ENCODE measurements at places on chromosomes 16 and 17.
A peak's percentile ranks its signal among the peaks of the same experiment; 100 is the strongest.

DNA sequence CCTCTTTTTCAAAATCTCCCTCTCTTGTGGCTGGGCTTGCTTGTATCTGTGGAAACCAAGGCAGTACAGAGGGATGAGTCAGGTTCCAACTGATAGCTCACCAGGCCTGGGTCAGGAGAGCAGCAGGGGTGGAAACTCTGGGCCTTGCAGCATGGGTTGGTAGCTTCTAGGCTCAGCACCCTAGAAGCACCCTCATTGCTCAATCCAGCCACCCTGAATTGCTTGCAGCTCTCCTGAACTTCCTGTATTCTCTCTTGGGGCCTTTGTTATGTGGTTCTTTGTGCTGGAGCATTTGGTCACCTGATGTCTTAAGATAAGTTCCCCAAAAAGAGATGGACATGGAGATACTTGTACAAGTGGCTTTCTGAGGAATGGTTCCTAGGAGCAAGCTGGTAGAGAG, 169.4 kb downstream of the IRX5 start:
- no peak for DNase-seq

GRCh38 chr17:27566671-27567562, 64.1 kb upstream of the LGALS9 start:
- no peak for DNase-seq

- DNase-seq: no peak
Measured at GRCh38 chr17:67663457-67663856, 54.3 kb upstream of the NOL11 start.

DNA sequence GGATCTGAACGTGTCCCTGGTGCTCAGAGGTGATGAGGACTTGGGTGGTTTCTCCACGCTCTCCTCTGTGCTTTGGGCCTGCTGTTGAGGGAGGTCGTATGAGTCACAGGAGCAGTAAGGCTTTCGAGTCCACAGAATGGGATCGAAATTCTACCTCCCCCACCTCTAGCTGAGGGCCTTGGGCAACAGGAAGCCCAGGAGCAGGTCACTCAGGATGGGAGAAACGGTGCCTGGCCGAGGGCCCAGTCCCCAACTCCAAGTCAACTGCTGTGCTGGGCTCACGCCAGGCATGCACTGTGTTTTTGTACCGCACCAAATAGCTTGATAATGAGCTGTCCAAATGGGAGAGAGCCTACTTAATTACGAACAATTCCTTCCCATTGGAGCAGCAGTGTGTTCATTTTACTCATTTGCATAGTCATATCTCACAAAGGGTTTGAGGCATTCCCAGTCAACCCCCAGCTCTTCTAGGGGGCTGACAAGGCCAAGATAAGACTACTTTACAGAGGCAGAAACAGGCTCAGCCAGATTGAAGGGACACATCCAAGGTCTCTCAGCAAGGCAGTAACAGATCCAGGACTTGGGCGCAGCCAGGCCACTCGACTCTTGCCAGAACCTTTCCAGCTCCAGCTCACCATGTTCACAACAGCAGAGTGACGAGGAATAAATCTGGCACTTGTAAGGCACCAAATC, 53.6 kb downstream of the WNT3 start:
- DNase-seq: no peak

- DNase-seq: peak; percentile 99
Measured at GRCh38 chr17:44006598-44007345, 2.4 kb downstream of the NAGS start.

- DNase-seq: no peak
Measured at GRCh38 chr16:86041807-86042206, 142.8 kb downstream of the IRF8 start.

GRCh38 chr16:87132361-87133014, 184.7 kb downstream of the C16orf95 start:
- DNase-seq: no peak

- DNase-seq: no peak
Measured at GRCh38 chr16:82603784-82604411, 22.9 kb upstream of the CDH13 start.

- DNase-seq: no peak
Measured at GRCh38 chr16:49563666-49564065, 190.1 kb downstream of the C16orf78 start.

DNA sequence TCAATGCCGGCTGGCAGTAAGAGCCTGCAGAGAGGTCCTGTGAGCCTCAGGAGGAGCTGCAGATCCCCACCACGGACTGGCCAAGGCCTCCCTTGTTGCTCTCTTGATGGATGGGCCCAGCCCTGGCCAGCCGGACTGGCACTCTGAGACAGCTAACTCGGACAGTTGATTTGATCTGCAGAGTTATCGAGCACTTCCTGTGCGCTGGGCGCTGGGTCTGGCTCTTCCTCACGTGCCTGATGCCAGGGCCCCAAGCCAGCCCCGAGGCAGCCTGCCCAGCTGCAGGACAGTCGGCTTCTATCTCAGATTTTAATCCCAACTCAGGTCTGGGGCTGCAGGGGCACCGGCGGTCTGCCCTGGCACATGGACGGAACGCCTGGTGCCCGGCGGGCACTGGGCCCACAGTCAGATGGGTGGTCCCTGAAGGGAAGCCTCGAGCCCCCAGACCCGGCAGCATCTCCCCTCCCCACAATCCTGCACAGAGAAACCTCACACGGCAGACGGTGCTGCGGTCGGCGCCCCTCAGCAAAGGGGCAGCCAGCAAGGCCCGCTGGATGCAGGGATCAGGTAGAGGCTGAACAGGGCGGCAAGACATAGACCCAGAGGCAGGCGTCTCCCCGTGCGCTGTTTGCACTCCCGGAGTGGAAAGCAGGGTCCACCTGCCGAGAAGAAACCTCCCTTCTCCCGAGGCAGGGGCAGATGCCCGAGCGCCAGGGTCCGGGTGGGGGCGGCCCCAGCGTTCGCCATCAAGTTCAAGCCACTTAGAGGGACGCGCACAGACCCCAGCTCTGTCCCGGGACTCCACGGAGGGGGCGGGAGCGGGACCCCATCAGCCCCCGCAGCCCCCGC, 34.0 kb downstream of the TIMM22 start:
- no peak for DNase-seq

DNA sequence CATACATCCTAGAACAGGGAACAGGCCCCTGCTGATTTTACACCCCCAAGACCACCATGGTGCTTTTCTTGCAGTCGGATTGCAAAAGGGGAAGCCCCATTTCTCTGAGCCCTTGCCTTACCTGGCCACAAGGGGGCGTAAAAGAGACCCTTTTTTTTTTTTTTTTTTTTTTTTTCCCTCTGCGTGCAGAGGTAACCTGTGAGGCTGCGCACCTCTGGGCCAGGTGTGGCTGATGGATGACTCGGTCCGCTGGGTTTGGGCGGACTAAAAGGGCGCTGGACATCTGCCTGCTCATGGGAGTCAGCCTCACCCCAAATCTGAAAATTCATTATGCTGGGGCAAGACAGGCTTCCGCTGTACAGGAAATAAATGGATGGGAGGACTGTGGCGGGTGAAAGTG, 281.0 kb downstream of the CBLN1 start:
- DNase-seq: no peak

DNA sequence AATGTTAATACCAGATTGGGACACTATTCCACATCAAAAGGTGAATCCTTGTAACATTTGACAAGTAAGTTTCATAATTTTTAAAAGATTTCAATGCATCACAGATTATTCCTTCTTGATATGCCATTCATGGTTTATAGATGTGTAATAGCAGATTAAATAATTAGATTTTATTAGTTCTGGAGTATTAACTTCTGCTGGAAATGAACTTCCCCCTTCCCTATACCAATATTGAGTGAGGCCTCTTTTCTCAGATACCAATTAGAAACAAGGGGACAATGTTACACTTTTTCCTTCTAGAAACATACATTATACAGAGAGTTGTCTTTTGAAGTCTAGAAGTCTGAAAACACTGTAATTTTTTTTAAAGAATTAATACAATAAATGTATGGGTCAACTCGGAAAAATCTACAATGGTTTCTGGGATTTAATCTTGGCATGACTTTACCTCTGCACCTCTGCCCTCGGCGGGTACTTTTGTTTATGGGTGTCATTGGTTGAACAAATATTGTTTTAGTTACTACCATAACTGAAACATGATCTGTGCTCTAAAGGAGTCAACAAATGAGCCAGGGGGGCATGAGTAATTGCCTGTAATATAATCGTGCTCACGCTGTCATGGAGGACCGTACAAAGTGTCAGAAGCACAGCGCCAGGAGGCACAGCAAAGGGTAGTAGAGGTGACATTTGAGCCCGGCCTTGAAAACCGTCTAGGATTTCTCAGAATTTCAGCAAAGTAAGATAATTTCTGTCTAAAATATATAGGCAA, 8.2 kb downstream of the LRRC37B start:
- DNase-seq: no peak

GRCh38 chr17:40358323-40359038, 6.1 kb downstream of the GJD3 start:
- peak; percentile 87 for DNase-seq

GRCh38 chr16:81195885-81196534, 42.5 kb upstream of the BCO1 start:
- DNase-seq: no peak

- no peak for DNase-seq
Measured at GRCh38 chr16:67190041-67190440, at the start of gene EXOC3L1. EXOC3L1 (minus strand) TSS chr16:67190136; CDS start chr16:67189676, 460 bp downstream.

- no peak for DNase-seq
Measured at GRCh38 chr17:42180411-42180921, 476 bp downstream of the KCNH4 start.

- DNase-seq: no peak
Measured at GRCh38 chr16:19984135-19984534, 89.6 kb downstream of the GPR139 start.

- DNase-seq: peak; percentile 54
Measured at GRCh38 chr17:62627219-62627903, at the start of gene MRC2. MRC2 (plus strand) TSS chr17:62627670; CDS start chr17:62627803, 133 bp downstream.

DNA sequence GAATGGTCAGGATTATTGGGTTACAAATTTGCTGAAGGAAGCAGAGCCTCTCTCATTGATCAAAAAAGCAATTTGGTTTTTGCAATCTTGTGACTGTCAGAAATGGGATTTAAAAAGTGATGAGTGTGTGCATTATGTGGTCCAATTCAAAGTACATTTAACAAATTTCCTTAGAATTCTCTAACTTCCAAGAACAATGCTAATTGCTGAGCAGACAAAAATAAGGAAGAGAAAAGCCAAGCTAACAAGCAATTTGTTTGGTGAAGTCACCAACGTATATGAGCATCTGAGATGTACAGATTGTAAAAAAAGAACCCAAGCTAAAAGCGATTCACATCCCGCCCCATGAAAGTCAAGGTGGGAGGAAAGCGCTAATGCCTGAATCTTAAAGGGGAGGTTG, 1643.9 kb downstream of the CDH8 start:
- no peak for DNase-seq

DNA sequence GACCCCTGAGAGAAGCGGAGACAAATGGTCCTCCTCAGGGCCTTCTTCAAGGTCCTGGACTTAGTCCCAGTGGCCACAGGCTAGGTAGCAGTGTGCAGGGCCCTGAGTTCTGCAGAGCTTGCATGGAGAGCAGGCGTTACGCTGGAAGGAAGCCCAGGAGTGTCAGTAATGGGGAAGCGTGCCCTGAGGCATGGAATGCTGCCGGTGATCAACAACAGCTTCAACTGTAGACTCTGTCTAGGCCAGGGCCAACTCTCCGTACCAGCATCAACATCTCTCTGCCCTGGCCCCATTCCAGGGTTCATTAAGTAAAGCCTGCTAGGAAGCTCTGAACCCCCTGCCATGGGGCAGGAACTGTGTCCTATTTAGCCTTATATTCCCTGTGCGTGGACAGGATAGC, 568 bp upstream of the TNK1 start:
- peak; percentile 10 for DNase-seq

DNA sequence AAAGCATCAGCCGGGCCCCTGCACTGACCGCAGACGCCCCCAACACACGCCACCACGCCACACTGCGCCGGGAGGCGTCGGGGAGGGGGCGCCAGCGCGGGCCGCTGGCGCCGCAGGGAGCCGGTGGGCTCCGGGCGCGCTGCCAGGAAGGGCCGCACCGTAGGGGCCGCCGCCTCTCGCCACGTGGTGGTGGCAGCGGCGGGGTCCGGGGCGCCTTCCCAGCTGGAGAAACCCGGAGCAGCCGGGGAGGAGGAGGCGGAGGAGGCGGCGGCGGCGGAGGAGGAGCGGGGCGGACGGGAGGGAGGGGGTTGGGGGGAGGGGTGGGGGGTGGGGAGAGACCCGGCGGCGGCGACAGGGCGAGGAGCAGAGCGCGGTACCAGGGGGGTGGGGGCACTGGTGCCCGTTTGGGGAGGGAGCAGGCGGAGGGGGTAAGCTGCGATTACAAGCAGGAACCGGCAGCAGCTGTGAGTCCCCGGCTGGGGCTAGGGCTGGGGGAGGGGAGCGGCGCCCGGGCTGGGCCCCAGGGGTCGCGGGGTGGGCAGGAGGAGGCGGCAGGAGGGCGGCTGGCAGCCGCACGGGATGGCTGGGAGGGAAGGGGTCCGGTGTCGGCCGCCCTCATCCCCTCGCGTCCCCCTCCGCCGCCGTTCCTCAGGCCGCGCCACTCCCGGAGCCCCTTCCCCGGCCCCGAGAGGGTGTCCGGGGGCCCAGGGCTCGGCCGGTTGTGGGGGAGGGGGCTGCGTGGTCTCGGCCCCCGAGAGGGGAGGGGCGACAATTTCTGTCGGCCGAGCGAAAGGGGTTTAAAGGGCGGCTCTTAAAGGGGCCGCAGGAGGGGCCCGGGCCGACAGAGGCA, at the start of gene TBKBP1:
Gene TBKBP1, plus strand, starts transcription at position 431 of the 850 bp plus-strand sequence. CDS start 1,952 bp downstream, outside the sequence.
- DNase-seq: no peak

GRCh38 chr17:79792984-79793923, 3.6 kb downstream of the CBX8 start:
- no peak for DNase-seq

GRCh38 chr16:69762814-69763598, 874 bp downstream of the WWP2 start:
- DNase-seq: peak; percentile 56

DNA sequence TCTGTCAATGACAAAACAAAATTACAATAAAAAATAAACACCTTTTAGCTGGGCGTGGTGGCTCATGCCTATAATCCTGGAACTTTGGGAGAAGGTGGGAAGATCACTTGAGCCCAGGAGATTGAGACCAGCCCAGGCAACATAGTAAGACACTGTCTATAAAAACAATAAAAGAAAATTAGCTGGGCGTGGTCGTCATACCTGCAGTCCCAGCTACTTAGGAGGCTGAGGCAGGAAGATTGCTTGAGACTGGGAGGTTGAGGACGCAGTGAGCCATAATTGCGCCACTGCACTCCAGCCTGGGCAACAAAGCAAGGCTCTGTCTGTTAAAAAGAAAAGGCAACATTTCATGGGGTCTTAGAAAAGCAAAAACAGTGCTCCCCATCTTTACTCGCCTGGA, 32.7 kb downstream of the EMP2 start:
- no peak for DNase-seq

DNA sequence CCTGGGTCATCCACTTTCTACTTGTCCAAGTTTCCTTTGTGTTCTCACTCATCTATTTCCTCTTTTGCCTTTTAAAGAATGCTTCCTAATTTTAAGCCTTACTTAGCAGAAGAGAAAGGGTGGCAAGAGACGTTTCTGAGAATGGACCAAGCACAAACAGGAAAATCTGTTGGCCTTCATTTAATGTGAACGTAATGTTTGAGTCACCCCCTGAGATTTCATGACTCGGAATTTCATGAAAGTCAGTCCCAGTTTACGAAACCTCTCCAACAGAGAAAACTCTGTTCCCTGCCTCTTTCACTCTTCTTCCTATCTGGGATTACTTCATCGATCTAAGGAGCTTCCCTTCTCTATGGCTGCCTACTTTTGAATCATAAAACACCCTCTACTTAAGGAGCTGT, at the start of gene CD300E:
Gene CD300E, minus strand, starts transcription at position 46 of the 401 bp plus-strand sequence. CDS start 117 bp downstream, outside the sequence.
- peak; percentile 98 for DNase-seq

All from inflammatory macrophage treated with lipopolysaccharide for 4 hours (primary cell).